B cell (primary cell): ENCODE measurements at places on chromosomes 3 and 15. TPM values are rescaled to one million over a fixed set of nuclear protein-coding genes. Genes with fewer than 3 reads are reported as not detected.

Gene ALDH1A2
- not detected in 2 replicates for polyA plus RNA-seq

Gene SCAMP5
- polyA plus RNA-seq: 0.71 and 3.4 TPM in 2 replicates

Gene COL6A5
- polyA plus RNA-seq: not detected in 2 replicates

Gene SERPINI2
- 0.27 TPM in 1 of 2 replicates, not detected in the other for polyA plus RNA-seq
